ENCODE measurements at places on chromosomes 12 and 14.
A peak's percentile ranks its signal among the peaks of the same experiment; 100 is the strongest.

DNA sequence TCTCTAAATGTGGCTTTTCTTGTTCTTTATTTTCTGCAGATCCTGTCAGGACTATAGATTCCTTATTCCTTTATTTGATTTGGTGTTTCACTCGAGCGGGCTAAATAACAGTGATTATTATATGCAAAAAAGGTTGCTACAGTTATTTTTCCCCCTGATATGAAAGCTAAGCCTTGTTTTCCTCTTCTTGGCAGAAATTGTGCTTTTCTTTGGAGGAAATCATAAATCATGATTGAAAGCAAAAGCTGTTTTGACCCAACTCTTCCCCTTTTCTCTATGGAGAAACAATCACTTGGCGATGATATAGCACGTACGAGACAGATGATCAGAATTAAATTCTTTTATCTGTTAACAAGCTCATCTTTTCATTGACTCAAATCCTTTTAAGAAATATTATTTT lies 31.4 kb downstream of the PPFIBP1 start:
- no peak for DNase-seq

- no peak for DNase-seq
These were observed 11.7 kb downstream of the SOCS4 start for GRCh38 chr14:55038708-55039107.

DNA sequence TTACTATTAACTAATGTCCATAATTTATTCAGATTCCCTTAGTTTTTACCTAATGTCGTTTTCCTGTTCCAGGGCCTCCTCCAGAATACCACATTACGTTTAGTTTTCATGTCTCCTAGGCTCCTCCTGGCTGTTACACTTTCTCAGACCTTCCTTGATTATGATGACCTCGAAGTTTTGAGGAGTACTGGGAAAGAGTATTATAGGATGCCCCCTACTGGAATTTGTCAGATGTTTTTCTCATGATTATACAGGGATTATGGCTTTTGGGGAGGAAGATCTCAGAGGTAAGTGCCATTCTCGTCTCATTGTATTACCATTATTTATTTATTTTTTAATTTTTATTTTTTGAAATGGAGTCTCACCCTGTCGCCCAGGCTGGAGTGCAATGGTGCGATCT lies 17.7 kb upstream of the C1S start:
- no peak for DNase-seq

- no peak for DNase-seq
These were observed 60.4 kb downstream of the KITLG start for GRCh38 chr12:88519802-88520435.

- peak; percentile 67 for DNase-seq
These were observed at the start of gene SLC41A2 for GRCh38 chr12:104958001-104958804. SLC41A2 (minus strand) TSS chr12:104958290; CDS start chr12:104928527, 29,763 bp downstream.

DNA sequence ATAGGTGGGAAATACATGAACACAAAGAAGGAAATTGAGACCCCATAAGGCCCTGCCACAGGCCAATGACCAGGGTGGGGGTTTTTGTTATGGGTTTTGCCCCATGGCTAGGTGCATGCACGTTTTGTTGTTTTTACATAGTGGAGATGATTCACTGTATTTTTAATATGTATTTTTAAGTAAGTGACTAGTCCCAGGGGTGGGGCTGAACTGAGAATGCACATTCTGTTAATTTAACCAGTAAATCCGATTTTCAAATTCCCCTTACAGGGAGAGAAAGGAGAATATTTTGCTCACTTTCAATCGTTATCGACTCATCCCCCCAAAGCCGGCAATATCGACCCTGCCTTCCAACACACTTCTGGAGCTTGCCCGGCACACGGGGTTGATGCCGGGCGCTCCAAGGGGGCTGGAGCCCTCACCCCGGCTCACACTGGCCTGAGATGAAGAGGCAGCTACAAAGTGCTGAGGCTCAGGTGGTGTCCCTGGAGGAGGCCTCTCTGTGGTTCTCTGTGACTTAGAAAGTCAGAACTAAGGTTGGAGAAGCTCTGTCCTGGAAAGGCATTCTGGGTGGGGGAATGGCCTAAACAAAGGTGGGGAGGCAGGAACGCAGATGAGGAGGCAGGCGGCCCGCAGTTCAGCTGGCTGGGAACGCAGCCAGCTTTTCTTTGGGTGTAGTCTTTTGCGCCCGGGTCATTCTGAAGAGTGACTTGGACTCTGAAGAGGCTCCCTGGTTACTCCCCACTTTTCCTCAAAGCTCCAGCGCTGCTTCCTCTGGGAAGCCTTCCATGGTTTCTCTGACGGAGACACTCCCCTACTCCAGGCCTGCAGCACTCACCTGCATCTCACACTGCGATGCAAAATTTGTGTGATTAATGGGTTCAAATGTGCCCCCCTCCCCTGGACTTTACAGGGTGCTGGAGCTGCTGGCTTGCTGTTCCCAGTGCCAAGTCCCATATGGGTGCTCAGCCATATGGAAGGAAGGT lies 50.7 kb upstream of the DLK1 start:
- DNase-seq: no peak

DNA sequence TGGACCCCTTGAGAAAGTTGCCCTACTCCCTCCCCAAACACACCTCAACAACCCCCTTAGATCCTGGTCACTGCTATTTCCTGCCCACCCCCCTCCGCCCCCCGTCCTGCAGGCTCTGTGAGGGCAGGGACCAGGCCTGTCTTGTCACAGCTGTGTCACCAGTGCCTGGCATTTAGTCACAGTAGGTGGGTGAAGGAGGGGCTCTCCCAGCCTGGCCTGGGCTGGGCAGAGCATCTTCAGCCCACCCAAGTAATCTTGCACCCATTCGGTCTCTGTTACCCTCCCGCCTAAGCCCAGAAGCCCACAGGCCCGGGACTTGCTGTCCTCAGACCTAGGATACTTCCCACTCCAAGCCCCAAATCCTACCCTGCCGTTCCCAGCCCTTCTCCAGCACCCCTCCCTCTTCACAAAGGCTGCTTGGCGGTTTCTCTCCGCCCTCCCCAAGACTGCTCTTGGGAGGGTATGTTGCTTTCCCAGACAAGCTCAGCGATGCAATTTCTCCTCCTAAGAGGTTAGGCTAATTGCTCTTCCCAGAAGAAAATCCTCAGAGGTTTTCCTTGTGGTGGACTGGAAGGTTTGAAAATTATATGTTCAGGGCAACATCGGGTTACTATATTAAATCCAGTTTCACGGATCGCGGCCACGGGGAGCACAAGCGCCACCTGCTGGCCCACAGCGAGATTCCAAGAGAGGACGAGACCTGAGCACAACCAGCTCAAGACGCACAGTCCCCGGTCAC lies 50.8 kb upstream of the ZFP36L1 start:
- DNase-seq: peak; percentile 67

DNA sequence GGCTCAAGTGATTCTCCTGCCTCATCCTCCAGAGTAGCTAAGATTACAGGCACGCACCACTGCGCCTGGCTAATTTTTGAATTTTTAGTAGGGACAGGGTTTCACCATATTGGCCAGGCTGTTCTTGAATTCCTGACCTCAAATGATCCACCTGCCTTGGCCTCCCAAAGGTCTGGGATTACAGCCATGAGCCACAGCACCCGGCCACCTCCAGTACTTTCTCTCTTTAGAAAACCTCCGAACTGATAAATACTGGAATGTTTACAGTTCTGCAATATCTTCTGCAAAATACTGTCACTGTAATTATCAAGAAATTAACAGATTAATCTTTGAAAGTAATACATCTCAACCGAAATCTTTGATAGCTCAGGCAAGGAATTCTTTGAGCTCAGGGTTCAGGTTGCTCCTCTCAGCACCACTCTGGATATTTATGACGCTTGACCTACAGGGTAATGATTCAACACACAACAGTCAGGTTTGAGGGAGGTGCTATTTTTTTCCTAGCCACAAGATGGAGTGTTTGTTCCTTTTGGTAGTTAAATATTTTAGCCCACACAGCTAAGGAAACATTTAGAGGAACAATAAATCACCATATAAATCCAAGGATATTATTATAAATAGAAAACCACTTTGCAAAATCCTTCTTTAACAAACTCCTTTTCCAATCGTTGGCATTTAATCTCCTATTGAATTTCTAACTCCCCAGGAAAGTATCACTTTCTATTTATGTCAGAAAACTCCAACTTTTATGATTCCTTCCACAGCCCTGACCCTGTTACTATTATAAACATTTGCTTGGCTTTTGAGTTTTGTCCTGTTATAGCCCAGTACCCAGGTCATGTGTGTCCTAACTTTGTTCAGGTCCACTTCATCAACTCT lies 48.6 kb upstream of the GTF2A1 start:
- no peak for DNase-seq

GRCh38 chr12:122722387-122722786 lies 5.8 kb upstream of the HCAR3 start:
- no peak for DNase-seq

GRCh38 chr14:59868021-59868420 lies 2.6 kb downstream of the RTN1 start:
- DNase-seq: no peak

- DNase-seq: no peak
These were observed 328.2 kb downstream of the RPL10L start for GRCh38 chr14:46323404-46323762.

DNA sequence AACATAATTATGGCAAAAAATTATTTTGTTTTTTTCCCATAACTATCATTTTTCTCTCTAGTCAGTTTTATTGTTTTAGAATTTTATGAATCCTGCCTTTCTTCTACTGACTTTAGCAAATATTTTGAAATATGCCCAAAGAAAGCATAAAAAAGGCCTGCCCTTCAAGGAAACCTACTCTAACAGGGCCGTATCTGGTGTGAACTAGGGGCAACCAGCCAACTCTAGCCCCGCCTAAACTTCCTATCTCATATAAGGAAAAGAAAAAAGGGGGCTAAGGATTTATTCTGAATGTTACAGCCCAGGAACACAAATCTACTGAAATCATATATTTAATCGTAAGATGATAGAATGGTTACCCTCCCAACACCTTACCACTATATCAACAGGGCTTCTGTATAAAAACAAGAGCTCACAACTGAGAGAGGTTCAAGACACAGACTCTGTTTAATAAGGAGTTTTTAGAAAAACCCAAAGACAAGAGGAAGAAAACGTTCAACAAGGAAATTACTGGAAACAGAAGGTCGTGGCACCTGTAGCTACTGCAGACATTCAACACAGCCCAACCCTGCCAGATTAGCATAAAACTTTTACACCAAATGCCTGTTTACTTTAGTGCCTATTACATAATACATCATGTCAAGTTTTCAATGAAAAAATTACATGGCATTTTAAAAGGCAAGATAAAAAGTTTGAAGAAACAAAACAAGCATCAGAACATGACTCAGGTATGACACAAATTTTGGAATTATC lies 12.9 kb upstream of the EPYC start:
- no peak for DNase-seq

DNA sequence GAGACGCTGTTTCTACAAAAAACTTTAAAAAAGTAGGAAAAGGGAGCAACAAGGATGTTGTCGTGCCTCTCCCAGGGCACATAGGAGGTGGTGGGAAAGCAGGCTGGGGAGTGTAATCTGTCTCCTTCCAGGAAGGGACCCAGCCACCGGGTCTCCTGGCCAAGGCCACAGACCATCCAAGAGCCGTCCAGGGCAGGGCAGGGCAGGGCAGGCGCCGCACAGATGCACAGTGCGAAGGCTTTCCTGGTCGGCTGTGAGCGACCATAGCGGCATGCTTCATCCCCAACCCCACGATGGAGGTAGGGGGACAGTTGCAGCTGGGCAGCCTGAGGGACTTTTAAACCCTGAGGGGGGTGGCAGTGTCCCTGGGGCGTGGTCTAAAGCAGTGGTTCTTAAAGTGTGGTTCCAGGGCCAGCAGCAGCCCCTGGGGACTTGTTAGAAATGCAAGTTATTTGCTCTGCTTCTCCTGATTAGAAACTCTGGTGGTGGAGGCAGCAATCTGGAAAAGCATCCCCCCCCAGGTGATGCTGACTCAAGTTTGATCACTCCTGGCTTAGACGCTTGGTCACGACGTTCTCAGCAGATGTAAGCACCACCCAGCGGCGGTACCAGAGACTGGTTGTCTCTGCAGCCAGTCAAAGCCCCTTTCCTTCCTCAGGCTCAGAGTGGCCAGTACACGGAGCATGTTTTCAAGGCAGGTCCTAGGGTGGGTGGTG lies 197.4 kb upstream of the PRMT8 start:
- no peak for DNase-seq

DNA sequence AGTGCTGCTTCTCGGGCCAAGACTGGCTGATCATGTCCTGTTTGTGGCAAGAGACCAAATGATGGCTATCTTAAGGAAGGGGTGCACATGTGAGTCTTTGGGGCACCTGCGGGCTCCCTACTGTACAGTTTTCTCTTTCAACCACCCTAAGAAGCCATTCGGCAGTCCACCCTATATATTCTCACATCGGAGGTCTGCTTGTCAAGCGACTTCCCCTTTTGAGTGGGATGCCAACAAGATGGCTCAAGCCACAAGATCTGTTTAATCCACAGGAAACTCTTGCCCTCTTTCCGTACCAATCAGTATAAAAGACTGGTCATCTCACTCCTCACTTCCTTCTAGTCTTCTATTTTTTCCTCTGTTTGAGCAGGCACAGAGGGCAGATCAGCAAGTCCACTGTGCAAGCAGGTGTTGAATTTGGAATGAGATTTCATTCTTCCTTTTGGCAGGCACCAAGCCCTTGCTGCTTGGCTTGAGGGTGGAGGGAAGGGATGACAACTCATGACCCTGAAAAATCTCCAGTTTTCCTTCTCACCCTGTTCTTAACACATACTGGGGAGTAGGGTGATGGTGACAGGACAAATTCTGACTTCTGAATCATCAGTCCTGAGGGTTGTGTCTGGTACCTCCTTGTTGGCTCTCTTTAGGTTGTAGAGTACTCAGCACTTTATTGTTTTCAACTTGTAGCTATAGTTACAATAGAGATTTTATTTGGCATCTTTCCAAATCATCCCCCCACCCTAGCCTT lies 17.6 kb downstream of the LACRT start:
- DNase-seq: no peak

GRCh38 chr14:89957376-89957775 lies 1.6 kb downstream of the TDP1 start:
- no peak for DNase-seq

DNA sequence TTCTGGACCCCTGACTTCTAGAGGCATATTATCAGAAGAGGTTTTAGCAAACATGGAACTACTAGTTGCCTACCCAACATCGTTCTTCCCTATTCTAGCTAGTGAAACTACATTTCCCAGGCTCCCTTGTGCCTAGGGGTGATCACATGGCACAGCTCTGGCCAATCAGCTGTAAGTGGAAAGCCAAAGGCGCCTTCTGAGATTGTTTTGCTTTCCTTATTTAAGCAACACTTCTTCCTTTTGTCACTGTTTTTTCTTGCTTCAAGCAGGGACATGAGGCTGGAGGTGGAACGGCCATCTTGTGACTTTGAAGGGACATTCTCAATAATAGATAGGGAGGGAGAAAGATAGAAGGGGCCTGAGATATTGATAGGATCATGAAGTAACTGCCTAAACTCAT lies 136.7 kb downstream of the ZNF664 start:
- DNase-seq: no peak

- no peak for DNase-seq
These were observed 137.1 kb upstream of the AEBP2 start for GRCh38 chr12:19302100-19302640.

- DNase-seq: no peak
These were observed 149.8 kb downstream of the TGFB3 start for GRCh38 chr14:75831952-75832351.

DNA sequence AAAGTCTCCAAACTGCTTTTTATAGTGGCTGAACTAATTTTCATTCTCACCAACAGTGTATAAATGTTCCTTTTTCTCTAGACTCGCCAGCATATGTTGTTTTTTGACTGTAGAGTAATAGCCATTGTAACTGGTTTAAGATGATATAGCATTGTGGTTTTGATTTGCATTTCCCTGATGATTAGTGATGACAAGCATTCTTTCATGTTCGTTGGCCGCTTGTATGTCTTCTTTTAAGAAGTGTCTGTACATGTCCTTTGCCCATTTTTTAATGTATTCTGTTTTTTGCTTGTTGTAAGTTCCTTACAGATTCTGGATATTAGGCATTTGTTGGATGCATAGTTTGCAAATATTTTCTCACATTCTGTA lies 404.9 kb downstream of the FLRT2 start:
- DNase-seq: no peak
